ENCODE measurements at places on chromosomes 1 and 21.

DNA sequence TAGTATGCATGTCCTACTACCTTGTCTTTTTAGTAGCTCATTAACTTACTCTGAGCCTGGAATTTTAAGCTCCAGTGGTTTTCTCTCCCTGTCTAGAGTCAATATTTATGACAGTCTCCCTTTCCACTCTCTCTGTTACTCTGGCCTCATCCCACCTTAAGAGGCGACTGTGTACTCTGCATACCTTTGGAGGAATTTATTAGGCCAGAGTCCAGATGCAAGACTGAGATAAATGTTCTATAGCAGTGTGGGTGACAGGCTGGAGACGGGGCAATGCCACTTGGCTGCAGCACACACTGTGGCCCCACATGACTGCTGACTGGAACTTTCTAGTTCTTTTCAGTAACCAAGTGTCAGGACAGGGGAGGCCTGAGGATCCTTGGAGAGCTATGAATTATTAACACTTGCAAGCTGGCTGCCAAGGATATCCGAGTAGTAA is 4.1 kb upstream of the PDZK1 start:
- no peak for DNase-seq

- no peak for DNase-seq
These were observed 193.2 kb upstream of the PLXNA2 start for GRCh38 chr1:208437401-208437800.

GRCh38 chr1:72631449-72631848 is 349.1 kb upstream of the NEGR1 start:
- no peak for DNase-seq

GRCh38 chr1:236465231-236465958 is 58.4 kb upstream of the LGALS8 start:
- no peak for DNase-seq

GRCh38 chr1:161089938-161090337 is 580 bp upstream of the NECTIN4 start:
- DNase-seq: no peak

- no peak for DNase-seq
These were observed 7.9 kb upstream of the HCRTR1 start for GRCh38 chr1:31609514-31610118.

- no peak for DNase-seq
These were observed 111.4 kb upstream of the ARTN start for GRCh38 chr1:43822040-43822690.

DNA sequence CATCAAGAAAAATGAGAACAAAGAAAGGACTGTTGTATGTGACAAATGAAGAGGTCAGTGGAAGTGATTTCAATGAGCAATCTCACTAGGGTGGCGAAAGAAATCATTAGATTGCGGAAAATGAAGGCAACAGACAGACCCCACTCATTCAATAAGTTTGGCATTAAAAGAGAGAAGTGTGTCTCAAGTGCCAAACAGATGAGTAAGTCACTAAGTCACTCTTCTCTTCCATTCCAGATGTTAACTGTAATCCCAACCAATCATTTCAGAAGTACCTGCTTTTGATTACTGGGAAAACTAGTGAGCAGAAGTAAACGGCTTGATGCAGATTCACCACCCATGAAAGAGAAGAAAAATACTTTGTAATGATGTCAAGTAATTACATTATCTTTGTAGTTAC is 144.3 kb upstream of the PRMT6 start:
- DNase-seq: no peak

DNA sequence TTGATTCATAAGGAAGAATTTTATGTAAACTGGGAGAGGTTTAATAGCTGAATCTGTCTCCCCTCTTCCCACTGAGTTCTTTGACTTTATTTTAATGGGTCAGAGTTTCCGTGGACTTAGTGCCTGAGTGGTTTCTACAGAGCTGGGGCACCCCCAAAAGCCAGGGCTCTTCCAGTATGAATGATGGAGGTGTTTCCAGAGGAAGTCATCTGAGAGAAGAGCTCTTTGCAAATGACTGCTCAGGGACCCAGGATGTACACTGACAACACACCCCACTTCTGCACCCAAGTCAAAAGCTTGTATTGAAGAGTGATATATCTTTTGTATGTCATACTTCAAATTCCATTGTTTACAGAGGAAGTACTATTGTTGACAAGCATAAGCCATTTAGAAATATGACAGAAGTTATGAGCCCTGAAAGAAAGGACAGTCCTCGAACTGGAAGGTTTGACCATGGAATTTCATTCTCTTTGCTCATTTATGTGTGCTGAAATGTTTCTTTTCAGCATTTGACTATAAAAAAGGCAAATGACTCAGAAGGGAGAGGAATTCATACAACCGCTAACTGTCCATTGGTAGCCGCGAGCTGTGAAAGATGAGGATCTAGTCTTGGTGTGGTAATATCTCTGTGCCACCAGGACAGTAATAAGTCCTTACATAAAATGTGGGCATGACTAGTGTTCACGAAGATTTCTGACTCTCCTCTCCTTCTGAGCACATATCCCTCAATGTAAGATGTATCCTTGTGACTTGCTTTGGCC is 25.4 kb upstream of the LMX1A start:
- no peak for DNase-seq

DNA sequence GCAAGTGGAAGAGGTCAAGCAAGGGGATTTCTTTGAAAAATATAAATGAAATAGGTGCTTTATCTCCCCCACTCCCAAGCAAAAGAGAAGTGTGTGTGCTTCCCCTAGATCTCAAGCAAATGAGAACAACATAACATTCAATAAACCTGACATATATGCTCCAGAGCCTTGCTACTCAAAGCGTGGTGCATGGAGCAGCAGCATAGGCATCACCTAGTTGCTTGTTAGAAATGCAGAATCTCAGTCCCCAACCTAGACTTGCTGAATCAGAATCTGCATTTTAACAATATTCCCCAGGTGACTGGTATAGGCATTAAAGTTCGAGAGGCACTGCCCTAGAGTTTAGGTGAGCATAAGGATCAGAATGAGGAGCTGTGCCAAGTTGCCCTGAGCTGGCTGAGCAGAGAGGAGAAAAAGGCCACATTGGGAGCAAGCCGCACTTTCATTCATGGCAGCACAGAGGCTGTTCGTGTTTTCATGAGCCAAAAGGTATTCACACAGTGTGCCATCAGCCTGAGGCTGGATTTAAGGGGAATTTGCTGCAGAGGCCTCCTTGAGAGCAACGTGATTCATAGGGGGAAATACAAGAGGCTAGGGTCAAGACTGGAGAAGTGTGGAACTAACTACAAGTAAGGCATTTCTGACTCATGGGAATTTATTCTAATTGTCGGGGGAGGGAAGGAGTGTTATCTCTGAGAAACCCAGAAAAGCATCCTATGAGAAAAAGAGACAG is 14.3 kb upstream of the LPAR3 start:
- no peak for DNase-seq

DNA sequence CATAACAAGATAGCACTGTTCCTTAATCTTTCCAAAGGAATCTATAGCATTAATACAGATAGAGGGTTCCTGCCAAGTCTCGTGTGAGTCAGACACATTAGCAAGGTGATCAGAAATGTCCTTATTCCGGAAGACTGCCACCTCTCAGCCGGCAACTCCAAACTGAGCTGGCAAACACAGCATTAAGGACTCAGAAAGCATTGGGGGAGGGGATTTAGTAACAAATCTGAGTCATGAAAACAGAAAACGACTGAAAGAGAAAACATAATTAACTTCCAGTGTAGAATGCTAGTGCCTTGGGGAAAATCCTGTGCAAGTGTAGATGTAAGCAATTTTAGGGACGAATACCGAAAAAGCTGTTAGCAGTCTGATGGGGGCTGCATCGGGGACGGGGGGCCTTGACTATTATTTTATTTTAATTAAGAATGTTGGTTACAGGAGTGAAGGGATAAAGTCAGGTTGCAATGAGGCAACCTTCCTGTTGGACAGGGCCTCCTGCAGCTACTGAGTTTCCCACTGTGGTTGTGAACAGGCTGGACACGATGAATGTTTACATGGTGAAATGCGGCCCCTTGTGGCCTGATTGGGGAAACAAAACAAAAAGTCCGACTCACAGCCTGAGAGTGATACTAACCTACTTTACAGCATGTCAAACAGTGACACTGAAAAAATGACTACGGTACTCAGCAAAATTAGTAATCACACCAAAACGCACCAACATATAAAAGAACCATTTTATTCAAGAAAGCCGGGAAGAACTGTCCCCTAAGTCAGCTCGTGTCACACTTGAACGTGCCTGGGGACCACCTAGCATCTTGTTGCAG is 20.7 kb downstream of the MIS18A start:
- DNase-seq: peak; percentile 25

DNA sequence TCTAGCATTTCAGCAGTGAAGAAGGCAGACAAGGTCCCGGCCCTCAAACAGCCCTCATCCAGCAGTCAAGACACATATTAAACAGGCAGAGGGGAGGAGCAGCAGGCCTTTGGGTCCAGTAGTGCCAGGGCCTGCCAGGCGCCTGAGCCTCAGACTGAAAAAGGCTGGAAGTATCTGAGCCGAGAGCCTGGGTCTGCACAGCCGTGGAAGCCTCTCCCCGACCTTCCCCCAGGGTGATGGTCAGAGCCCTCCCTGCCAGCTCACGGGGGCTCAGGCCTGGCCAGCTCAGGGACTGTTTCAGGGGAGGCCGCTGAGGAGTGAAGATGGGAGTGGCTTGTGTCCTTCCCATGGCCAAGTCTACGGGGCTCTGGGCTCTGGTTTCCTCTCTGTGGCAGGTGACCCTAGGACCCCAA is 565.2 kb downstream of the PTPRU start:
- no peak for DNase-seq

DNA sequence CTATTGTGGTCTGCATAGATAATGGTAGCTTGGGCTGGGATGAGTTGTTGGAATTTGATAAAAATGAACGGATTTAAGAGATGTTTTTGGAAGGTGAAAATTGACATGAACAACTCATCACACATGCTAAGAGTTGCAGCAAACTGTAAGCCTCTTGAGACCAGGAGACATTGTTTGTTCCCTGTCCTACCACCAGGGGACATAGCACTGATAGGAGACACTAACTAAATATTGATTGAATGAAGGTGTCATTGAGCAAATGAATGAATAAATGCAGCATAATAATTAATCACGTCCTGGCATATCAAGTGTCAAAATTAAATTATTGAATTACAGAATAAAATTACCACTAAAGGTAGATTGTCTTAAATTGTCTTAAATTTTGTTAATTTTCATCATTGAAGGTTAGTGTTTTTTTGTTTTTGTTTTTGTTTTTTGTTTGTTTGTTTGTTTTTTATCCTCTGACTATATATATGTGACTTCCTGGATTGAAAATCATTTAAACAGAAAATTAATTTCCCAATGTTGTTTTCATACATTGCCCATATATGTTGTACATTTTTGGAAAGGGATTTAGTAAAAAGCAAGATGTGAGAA is 285.3 kb upstream of the C1orf105 start:
- no peak for DNase-seq

DNA sequence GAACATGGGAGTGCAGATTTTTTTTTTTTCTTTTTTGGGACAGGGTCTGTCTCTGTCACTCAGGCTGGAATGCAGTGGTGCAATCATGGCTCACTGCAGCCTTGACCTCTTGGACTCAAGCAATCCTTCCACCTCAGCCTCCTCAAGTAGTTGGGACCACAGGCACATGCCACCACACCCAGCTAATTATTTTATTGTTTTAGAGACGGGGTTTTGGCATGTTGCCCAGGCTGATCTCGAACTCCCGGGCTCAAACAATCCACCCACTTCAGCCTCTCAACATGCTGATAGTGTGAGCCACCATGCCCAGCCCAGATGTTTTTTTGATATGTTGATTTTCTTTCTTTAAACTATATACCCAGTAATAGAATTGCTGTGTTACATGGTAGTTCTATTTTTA is 57.7 kb downstream of the RGSL1 start:
- DNase-seq: no peak

DNA sequence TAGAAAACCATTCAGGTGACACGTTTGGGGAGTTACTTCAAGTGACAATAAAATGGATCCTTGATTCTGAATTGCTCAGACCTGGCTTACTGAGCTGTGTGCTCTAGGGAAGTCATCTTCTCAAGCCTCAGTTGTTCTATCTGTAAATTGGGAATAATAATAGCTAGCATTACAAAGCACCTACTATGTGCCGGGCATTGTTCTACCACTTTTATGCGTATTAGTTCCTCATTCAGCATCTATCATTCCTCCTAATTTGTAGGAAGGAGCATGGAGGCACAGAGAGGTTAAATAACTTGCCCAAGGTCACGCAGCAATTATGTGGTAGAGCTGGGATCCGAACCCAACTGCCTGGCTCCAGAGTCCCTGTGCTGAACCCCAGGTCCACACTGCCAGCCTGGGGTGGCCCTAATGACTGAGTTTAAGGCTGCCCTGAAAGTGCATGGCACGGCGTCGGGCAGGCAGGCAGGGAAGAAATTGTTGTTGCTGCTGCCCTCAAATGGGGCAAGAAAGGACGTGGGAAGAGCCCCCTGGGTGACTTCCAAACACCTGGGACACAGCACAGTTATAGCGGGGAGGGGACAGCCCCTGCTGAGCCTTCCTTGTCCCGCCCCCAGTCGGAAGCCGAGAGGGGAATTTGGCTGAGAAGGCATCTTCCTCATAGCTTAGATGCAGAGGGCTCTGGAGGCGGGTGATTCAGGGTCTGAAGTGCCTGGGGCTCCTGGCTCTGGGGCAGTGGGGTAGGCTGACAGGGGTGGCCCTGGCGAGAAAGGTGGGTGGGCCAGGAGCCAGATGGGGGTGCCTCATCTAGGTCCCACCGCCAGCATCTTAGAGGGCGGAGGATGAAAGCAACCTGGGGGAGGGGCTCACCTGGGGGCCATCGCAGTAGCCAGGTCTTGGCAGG is 86.5 kb upstream of the IFFO2 start:
- DNase-seq: no peak

GRCh38 chr1:3454811-3455618 is 550 bp downstream of the ARHGEF16 start:
- DNase-seq: no peak

- DNase-seq: no peak
These were observed 558.2 kb upstream of the PRMT6 start for GRCh38 chr1:106498238-106498637.

GRCh38 chr1:110668549-110668948 is 6.2 kb downstream of the KCNA3 start:
- peak; percentile 16 for DNase-seq

GRCh38 chr21:14900611-14901010 is 164.2 kb downstream of the NRIP1 start:
- no peak for DNase-seq
